ENCODE measurements at places on chromosomes 6 and 20.
A peak's percentile ranks its signal among the peaks of the same experiment; 100 is the strongest.

DNA sequence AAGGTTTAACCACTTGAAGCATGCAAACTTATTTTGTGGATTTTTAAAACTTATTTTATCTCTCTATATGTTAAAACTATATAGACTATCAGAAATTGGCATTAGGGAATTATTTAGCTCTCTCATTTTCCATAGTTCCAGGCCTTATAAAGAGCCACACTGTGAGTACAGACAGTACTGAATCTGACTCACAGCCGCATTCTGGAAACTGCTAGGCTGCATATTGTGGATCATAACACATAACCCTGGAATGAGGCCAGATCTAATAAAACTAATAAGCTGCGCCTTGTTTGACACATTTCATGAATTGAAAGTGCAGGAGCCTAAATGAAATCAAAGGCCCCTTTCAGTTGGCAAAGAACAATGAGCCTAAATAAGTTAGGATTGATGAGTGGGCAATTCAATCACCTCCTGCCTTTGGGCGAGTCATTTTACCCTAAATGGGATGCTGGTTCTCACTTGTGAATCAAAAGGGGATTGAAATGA, 308.4 kb downstream of the PACRG start:
- no peak for DNase-seq

DNA sequence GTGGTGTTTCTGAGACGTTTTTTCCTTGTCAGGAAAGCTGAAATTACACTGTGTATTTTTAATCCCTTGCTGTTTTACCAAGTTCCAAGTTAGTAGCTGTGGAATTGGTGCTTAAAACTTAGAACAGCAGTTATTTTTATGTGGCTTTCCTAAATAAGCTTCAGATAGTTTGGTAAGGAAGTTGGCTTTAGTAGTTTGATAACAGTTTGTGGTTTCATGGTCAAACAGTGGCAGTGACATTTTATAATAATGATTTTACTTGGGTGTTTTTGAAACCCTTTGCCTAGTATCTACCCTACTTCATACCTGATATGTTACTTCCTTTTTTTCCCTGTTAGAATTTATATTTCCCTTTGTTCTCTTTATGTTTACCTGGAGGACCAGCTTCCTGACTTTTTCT, 164.9 kb downstream of the JARID2 start:
- no peak for DNase-seq

- DNase-seq = no peak
Measured at GRCh38 chr6:108673602-108674001, 112.9 kb downstream of the FOXO3 start.

DNA sequence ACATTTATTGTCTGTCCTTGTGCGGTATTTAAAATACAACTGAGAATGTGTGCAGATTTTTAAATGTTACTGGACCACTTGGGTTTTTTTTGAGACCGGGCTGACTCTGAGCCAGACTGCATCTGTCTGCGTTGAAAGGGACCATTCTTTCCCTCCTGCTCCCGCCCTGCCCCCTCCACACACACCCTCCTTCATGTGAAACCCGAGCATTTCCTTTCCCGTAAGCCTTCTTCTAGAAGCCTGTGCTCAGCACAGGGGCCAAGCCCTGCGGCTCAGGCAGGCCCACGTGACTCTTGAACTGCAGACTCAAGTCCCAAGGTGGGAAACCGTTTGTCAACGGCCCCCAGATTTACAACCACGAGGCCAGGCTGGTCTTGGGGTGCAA, 82.7 kb upstream of the FOXC1 start:
- DNase-seq = peak; percentile 57

DNA sequence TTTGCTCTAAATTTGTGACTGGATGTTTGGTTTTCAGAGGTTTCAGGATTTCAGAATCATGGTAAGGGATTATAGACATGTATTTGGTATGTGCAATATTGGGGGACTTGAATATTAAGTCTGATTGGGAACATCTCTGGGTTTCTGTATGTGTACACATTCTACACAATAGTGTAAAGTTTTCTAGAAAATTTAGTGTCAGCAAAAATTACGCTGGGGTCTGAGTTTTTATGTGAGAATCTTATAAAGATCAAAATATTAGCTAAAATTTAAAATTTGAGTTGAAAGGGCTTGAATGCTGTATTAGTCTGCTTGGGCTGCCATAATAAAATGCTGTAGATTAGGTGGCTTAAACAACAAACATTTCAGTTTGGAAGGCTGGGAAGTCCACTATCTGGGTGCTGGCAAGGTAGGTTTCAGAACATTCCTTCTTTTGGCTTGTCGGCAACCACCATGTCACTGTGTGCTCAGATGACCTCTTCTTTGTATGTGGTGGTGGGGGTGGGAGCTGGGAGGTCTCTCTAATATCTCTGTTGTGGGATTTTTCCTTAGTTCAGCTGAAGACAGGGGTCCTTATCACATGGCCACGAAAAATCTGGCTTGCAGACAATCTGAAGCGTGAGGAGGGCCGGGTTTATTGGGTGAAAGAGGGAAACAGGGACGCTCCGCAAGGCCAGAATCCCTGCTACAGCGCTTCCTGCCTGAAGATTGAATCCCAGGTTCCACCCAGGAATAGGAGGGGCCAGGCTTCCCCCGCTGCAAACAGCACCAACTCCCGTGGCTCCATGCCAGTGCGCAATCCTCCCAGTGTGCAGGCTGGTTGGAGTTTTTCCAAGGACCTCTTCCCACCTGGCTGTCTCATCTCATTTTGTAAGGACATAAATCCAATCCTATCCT, 299.7 kb downstream of the PLCB1 start:
- DNase-seq = no peak

DNA sequence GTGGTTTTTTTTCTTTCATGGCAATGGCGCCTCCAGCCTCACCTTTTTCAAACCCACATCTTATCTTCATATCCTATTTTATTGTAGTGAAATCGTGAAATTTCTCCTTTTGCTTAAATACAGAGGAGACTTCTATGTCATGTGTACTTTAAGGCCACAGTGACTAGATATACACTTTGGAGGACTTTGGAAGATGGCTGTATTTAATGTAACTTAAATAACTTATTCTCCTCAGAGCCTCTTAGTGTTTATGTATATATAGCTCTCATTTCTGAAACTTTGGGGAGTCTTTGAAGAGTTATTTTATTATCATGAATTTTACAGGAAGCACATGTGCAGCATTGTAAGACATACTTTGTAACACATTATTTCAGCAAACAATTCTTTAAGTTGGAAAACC, 968 bp downstream of the LAMA2 start:
- no peak for DNase-seq

DNA sequence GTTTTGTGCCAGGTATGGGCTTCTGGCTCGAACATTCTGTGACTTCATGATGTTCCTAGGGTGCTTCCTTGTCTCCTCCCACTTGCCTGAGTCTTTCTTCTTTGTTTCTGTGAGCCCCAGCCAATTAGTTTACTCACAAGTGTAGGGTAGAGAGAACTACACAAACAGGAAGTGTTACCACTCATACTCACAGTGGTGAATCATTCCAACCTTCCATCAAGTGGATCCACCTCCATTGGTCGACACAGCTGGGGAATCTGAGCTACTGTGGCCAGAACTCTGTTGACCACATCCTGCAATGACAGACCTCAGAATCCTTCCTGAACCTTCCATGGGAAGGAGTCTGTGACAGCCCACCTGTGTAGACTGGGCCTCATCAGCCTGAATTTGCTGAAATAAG, 76.8 kb downstream of the UNC5CL start:
- no peak for DNase-seq

- no peak for DNase-seq
Measured at GRCh38 chr20:17394411-17394810, 136.8 kb downstream of the BFSP1 start.

DNA sequence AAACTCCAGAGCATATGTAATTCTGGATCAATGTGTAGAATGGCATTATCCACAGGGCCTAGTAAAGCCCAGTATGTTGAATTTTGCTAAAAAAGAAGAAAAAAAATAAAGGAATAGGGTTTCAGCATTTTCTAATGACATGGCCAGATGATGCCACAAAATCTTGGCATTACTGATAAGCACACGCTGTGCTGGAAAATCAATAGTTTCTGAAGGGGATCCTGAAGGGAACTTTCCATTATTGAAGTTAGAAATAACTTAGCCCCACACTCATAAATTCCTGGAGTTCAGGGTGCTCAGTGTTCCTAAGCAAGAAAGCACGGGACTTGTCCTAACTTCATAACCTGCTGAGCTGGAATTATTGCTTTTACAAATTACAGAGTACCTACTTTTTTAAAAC, 10.8 kb downstream of the TENT5A start:
- no peak for DNase-seq

DNA sequence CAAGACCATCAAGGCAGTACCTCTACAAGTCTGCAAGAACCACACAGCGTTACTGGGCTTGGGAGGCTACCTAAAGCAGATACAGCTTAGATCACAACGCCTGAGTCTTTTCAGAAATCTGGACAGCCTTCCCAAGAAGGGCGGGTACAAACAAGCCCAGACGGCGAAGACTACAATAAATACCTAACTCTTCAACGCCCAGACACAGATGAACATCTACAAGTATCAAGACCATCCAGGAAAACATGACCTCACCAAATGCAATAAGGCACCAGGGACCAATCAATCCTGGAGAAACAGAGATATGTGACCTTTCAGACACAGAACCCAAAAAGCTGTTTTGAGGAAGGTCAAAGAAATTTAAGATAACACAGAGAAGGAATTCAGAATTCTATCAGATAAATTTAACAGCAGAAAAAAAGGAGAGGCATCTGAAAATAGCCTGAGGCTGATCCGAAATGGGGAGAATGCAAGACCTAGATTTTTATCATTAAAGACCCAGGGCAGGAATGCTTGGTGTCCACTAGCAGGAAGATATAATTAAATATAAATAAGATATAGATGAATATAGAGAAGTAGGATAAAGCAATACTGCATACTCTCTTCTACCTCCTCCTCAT, 131.7 kb upstream of the COL21A1 start:
- DNase-seq = no peak

DNA sequence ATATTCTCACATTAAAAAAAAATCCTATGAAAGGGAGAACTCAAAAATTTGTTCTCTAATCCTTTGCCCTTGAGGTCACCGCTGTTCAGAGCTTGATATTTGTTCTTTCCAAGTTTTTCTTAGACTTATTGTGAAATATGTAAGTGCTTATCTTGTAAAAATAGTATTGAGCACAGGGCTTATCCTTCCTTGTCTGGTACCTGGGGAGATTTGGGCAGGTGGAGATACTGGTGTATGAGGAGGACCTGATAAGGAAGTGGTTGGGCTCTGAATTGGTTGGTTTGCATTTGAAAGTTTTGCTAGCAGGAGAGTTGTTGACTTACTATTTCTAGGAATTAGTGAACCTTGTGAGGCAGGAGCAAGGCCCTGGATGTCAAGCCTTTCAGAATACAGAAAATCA, 28.9 kb upstream of the ANKEF1 start:
- no peak for DNase-seq

DNA sequence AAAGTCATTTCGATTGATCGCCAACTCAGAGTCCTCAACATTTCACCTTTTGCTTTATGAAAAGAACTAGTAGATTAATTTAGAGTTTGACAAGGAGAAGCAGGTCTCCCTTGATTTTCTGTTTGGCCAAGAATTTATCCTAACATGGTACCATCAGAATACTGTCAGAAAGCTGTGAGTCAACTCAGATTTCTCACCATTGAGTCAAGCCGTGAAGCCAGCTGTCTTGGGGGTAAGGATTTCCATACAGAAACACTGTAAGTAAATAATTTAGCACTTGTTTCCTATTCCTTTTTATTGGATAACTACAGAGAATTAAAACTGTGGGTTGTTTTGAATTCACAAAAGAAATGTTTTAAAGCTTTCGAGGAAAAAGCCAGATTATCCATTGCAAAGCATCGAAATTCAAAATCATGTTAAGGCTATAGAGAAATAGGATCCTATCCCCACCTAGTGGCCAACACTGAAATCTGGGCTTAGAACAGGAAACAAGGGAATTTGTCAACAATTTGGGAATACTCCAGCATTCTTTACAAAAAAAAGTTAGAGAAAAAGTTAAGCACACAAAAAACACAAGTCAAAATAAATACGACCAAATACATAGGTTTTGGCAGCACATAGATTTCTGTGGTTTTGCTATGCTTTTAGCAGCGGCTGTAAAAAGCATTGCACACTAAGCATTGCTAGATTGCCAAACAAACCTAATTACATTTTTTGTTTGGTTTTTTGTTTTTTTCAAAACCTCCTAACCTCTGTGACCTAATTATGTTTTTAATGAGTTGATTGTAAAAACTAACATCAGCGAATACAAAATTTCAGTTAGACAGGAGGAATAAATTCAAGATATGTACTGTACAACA, 44.2 kb downstream of the COL11A2 start:
- DNase-seq = peak; percentile 10

- DNase-seq = no peak
Measured at GRCh38 chr20:33601861-33602260, 60.3 kb upstream of the C20orf144 start.

DNA sequence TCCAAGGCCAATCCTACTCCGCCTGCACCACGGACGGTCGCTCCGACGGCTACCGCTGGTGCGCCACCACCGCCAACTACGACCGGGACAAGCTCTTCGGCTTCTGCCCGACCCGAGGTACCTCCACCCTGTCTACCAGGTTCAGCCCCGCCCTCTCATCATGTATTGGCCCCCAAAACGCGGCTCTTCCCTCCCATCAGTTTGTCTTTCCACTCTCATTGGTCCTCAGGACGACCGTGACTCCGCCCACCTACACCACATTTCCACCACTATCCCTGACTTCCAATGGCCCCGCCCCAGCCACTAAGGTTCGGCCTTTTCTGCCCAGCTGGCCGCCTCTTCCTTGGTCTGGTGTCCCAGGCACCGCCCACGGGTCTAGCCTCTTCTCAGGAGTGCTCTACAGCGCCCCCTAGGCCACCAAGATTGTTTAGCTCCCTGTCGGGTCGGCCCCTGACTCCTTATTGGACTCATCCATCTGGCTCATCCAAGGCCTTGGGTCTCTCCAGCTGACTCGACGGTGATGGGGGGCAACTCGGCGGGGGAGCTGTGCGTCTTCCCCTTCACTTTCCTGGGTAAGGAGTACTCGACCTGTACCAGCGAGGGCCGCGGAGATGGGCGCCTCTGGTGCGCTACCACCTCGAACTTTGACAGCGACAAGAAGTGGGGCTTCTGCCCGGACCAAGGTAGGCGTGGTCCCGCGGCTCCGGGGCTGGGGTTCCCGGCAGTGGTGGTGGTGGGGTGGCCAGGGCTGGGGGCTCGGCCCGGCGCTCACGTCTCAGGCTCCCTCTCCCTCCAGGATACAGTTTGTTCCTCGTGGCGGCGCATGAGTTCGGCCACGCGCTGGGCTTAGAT, 3.1 kb downstream of the MMP9 start:
- DNase-seq = peak; percentile 35

GRCh38 chr6:75101896-75102295, 104.0 kb downstream of the COL12A1 start:
- no peak for DNase-seq

GRCh38 chr6:124536157-124536841, 425.9 kb upstream of the RNF217 start:
- no peak for DNase-seq

DNA sequence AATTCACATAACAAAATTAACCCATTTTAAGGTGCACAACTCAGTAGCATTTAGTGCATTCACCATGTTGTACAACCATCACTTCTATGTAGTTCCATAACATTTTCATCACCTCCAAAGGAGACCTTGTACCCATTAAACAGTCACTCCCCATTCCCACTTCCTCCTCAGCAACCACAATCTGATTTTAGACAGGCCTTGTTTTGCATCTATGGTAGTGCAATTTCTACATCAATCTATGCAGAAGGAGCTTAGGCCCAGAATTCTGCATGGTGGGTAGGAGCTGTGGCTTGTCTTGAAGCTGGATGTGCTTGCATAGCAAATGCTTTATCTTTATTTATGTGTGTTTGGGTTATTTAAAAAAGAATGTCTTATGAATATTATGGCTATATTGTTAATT, 13.5 kb upstream of the HLA-DQA1 start:
- DNase-seq = peak; percentile 28

Measured in immature natural killer cell (primary cell).